Skeletal muscle tissue (tissue), 5 donors: ENCODE measurements at places on chromosomes 3 and 15. TPM values are rescaled to one million over a fixed set of nuclear protein-coding genes. Genes with fewer than 3 reads are reported as not detected.

ACY1 gene
- total RNA-seq = 14.6 TPM

DPPA2 gene
- not detected for total RNA-seq

PCSK6 gene
- 11.5 TPM for total RNA-seq

SYNM gene
- total RNA-seq = 53.2 TPM

CRTC3 gene
- 23.0 TPM for total RNA-seq

EPHA6 gene
- 0.52 TPM for total RNA-seq

GNAT1 gene
- total RNA-seq = not detected
